ENCODE measurements at places on chromosomes 6 and 20.

- no peak overlapping the region for H3K27ac ChIP-seq
- no peaks in the 10 kb centered on the region for H3K27me3 ChIP-seq
- H3K4me3 ChIP-seq = no peak overlapping the region
- DNase-seq = no peak
- no peaks in the 10 kb centered on the region for H3K4me1 ChIP-seq
Observed at GRCh38 chr6:161316531-161316930, 42.7 kb upstream of the AGPAT4 start.

DNA sequence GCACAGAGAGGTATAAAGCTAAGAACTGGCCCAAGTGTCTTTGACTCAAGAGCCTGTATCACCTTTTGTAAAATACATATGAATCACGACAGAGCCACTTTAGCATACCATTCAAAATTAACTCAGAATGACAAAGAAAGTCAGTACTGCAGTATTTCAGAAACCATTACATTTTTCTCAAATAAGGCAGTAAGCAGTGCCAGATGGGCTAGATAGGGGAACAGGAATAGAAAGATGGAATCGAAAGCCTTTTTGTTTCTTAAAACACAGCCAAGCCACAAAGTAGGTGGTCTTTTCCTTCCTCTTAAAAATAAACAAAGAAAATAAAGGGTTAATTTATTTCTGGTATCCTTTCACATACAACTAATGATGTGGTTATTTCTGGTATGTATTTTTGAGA, 10.3 kb downstream of the CLDN20 start:
- H3K27ac ChIP-seq = peak overlapping the region; percentile 80
- no peak for DNase-seq
- no peak overlapping the region for H3K4me3 ChIP-seq
- no peaks in the 10 kb centered on the region for H3K27me3 ChIP-seq

DNA sequence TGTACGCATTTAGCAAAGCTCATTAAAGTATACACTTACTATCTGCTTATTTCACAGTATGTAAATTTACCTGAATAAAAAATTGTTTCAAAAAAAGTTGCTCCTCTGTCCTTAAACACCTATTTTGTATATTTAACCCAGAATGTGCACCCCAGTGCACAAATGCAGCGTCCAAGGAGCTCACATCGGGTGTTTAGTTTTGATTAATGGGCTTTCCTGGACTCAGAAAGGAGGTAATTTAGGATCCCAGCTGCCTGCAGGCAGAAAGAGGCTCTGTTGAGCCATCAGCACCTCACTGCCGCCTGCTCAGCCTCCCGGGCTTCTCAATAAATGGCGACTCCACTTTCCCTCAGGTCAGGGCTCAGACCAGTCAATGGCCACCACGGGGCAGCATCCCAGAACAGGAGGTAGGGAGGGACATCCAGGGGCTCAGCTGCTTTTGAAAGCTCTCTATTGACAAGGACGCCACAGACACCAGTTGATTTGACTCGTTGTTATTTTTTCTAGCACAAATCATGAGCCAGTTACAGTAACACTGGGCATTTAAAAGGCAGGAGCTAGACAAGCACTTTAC, 70.2 kb upstream of the TBC1D7 start:
- H3K36me3 ChIP-seq = no peaks in the 10 kb centered on the region
- H3K4me3 ChIP-seq = no peak overlapping the region
- peaks cover 87% of the 10 kb centered on the region for H3K4me1 ChIP-seq
- H3K27me3 ChIP-seq = no peaks in the 10 kb centered on the region
- no peak for DNase-seq

GRCh38 chr6:145332011-145332410, 403.3 kb downstream of the EPM2A start:
- H3K36me3 ChIP-seq = no peaks in the 10 kb centered on the region
- H3K27ac ChIP-seq = no peak overlapping the region
- H3K4me1 ChIP-seq = peaks cover 7% of the 10 kb centered on the region
- no peak overlapping the region for H3K4me3 ChIP-seq
- no peaks in the 10 kb centered on the region for H3K27me3 ChIP-seq

GRCh38 chr6:90264561-90264960, 32.1 kb downstream of the BACH2 start:
- H3K4me1 ChIP-seq = no peaks in the 10 kb centered on the region
- no peak for DNase-seq
- no peak overlapping the region for H3K27ac ChIP-seq
- H3K36me3 ChIP-seq = no peaks in the 10 kb centered on the region
- no peak overlapping the region for H3K4me3 ChIP-seq

DNA sequence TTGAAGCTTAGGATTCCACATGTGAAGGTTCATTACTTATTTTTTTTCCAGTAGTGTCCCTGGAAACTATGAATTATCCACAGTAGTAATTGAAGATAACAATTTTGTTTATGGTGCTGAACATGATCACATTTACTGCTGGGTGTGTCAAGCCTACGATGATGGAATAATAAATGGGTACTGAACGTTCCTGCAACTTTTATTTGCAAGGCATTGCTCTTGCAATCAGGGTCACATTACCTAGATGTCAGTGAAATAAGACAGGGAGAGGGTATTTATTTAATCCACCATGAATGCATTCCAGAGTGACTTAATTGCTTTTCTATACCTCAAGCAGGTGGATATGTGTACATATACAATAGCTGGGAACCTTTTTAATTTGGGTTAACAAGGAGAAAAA, 27.0 kb upstream of the MLIP start:
- H3K4me3 ChIP-seq = no peak overlapping the region
- H3K4me1 ChIP-seq = peaks cover 78% of the 10 kb centered on the region
- no peaks in the 10 kb centered on the region for H3K27me3 ChIP-seq
- no peak for DNase-seq
- peak overlapping the region; percentile 83 for H3K27ac ChIP-seq
- H3K36me3 ChIP-seq = no peaks in the 10 kb centered on the region

GRCh38 chr20:50472693-50473664, 37.2 kb upstream of the PTPN1 start:
- H3K27ac ChIP-seq = peak overlapping the region; percentile 0
- no peaks in the 10 kb centered on the region for H3K27me3 ChIP-seq
- DNase-seq = no peak
- peaks cover 23% of the 10 kb centered on the region for H3K4me1 ChIP-seq

- no peaks in the 10 kb centered on the region for H3K27me3 ChIP-seq
- DNase-seq = no peak
- H3K36me3 ChIP-seq = no peaks in the 10 kb centered on the region
- H3K4me3 ChIP-seq = no peak overlapping the region
- no peaks in the 10 kb centered on the region for H3K4me1 ChIP-seq
Observed at GRCh38 chr6:131929264-131929663, 21.9 kb downstream of the CCN2 start.

GRCh38 chr20:40493071-40493470, 196.0 kb downstream of the MAFB start:
- H3K27ac ChIP-seq = no peak overlapping the region
- peak; percentile 49 for DNase-seq
- H3K36me3 ChIP-seq = no peaks in the 10 kb centered on the region
- H3K4me1 ChIP-seq = no peaks in the 10 kb centered on the region
- H3K4me3 ChIP-seq = no peak overlapping the region

GRCh38 chr6:6686748-6687601, 98.5 kb downstream of the LY86 start:
- peaks cover 58% of the 10 kb centered on the region for H3K4me1 ChIP-seq
- H3K27ac ChIP-seq = peak overlapping the region; percentile 91
- no peaks in the 10 kb centered on the region for H3K27me3 ChIP-seq
- DNase-seq = peak; percentile 94
- no peaks in the 10 kb centered on the region for H3K36me3 ChIP-seq
- H3K4me3 ChIP-seq = peak overlapping the region; percentile 58

GRCh38 chr6:4351520-4352321, 216.3 kb upstream of the ECI2 start:
- H3K4me1 ChIP-seq = peaks cover 40% of the 10 kb centered on the region
- H3K27me3 ChIP-seq = no peaks in the 10 kb centered on the region
- DNase-seq = peak; percentile 74
- H3K4me3 ChIP-seq = peak overlapping the region; percentile 50
- no peaks in the 10 kb centered on the region for H3K36me3 ChIP-seq

DNA sequence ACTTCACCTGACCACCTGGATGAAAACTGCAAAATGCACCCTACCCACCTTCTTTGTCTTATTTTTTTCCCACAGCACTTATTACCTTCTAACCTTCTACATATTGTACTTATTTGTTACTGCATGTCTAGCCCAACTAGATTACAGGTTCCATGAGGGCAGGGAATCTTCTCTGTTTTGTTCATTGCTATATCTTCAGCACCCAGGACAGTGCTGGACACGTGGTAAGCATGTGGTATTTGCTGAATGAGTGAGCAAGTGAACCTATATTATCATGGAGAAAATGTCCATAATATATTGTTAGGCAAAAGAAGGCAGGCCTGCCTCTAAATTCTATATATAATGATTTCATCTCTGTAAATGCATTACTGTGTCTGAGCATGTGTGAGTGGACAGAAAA, 107.0 kb downstream of the TRERF1 start:
- no peak for DNase-seq
- no peak overlapping the region for H3K4me3 ChIP-seq
- no peaks in the 10 kb centered on the region for H3K36me3 ChIP-seq
- H3K4me1 ChIP-seq = no peaks in the 10 kb centered on the region
- H3K27me3 ChIP-seq = no peaks in the 10 kb centered on the region

- H3K36me3 ChIP-seq = no peaks in the 10 kb centered on the region
- peaks cover 100% of the 10 kb centered on the region for H3K27me3 ChIP-seq
- H3K27ac ChIP-seq = no peak overlapping the region
- H3K4me1 ChIP-seq = peaks cover 38% of the 10 kb centered on the region
- no peak for DNase-seq
- H3K4me3 ChIP-seq = no peak overlapping the region
Observed at GRCh38 chr6:166165558-166166313, 1.9 kb downstream of the TBXT start.

DNA sequence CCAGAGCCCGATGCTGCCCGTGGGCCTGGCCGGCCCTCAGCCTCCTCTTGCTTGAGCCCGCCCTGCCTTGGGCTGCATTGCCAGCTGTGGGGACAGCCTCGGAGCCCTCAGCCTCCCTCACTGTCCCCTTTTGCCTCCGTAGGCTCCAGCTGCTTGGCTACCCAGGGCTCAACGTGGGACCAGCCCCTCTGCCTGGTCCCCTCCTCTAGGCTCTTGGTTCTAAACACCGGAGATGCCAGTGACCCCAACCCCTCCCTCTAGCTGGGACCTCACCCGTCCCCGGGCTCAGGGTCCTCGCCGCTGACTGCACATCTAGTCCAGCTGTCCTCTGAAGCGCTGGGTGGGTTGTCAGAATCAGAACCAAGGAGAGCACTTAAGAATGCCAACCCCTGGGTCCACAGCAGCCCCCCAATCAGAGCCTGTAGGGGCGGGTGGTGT, 345.2 kb downstream of the ZFAND3 start:
- H3K36me3 ChIP-seq = no peaks in the 10 kb centered on the region
- no peak for DNase-seq
- H3K27ac ChIP-seq = no peak overlapping the region
- H3K27me3 ChIP-seq = no peaks in the 10 kb centered on the region
- H3K4me3 ChIP-seq = no peak overlapping the region

DNA sequence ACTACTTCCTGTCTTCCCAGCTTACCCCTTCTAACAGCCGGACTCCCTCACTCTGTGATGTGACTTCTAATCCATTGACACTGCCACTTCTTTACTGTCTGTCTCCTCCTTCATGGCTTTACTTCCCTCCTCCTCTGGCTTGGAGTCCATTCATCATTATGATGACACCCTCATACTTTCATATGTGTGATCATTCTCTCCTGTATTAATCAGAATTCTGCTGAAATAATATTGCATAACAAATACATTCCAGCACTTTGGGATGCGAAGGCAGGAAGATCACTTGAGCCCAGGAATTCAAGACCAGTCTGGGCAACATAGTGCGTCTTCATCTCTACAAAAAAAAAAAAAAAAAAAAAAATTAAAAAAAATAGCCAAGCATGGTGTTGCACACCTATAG, 147.9 kb upstream of the BTBD3 start:
- no peak overlapping the region for H3K27ac ChIP-seq
- DNase-seq = no peak
- H3K4me3 ChIP-seq = no peak overlapping the region

DNA sequence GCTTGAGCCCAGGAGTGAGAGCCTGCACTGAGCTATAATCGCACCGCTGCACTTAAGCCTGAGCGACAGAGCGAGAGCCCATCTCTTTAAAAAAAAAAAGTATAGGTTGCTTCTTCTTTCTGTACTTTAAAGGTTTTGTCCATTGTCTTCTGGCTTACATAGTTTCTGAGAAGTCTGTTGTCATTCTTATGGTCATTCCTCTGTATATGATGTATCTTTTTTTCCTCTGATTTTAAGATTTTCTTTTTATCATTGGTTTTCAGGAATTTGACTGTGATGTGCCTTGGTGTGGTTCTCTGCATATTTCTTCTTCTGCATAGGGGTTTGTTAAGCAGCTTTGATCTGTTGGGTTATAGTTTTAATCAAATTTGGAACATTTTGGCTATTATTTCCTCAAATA, 29.1 kb downstream of the QRSL1 start:
- H3K4me3 ChIP-seq = no peak overlapping the region
- H3K36me3 ChIP-seq = peaks cover 92% of the 10 kb centered on the region
- no peak for DNase-seq
- H3K27me3 ChIP-seq = no peaks in the 10 kb centered on the region

DNA sequence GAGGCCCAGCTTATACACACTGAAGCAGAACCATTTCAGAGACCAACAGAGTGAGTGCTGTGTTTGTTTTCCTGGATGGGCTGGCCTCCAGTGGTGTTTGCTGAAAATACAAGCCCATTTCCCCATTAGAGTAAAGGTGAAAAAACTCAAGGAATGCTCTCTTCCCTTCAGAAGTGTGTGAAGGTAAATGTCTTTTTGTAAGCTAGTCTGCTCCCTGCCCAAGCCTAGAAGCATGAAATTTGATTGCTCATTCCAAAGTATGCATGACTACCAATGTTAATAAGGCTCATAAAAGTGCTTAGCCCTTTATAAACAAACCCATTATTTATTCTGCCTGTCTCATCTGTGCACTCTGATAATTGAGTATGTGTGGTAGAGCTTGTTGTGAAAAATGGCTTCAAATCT, 59.1 kb downstream of the ADGRF1 start:
- H3K4me1 ChIP-seq = peaks cover 17% of the 10 kb centered on the region
- no peaks in the 10 kb centered on the region for H3K27me3 ChIP-seq
- no peak for DNase-seq

DNA sequence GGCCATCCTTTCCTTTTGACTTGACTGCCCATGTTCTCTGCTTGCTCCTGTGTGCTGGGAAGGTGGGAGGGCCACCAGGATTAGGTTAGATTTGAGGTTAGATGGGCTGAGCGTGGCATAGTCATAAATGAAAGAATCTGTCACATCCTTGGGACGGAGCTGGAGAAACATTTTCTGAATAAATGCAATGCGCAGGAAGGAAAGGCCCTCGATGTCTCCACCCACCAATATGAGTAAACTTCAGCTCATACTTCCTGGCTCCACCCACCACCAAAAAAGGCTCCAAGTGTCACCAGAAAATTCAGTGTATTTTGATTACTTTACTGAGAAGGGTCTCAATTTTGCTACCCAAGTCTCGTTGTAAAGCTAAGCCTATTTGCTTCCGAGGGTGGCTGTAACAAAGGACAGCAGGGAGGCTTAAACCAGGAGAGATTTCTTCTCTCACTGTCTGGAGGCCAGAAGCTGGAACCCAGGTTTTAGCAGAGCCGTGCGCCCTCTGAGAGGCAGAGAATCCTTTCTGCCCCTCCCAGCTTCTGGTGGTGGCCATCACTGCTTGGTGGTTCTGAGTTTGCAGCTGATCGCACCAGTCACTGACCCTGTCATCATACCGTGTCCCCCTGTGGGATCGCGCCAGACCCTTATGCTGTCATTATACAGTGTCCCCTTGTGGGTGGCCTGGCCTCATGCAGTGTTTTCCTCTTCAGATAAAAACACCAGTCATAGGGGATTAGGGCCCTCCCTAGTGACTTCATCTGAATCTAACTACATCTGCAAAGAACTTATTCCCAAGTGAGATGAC, 137.8 kb downstream of the TTLL2 start:
- no peak overlapping the region for H3K4me3 ChIP-seq
- DNase-seq = no peak
- peaks cover 26% of the 10 kb centered on the region for H3K27me3 ChIP-seq

Measured in left ventricle myocardium inferior (tissue), 1 donor.